ENCODE measurements at places on chromosomes 3 and 15. TPM values are rescaled to one million over a fixed set of nuclear protein-coding genes. Genes with fewer than 3 reads are reported as not detected.

The DUOXA2 gene
- total RNA-seq, result not detected

The PLCD1 gene
- 14.4 TPM for total RNA-seq

The RNU5B-1 gene
- total RNA-seq, result not detected

The GUCA1C gene
- not detected for total RNA-seq

The LDHAL6B gene
- not detected for total RNA-seq

The GOLGA8T gene
- not detected for total RNA-seq

The UROC1 gene
- total RNA-seq, result not detected

The ALG3 gene
- 53.0 TPM for total RNA-seq

The FANCD2OS gene
- total RNA-seq, result not detected

The SLC2A2 gene
- not detected for total RNA-seq

The JAGN1 gene
- total RNA-seq, result 23.5 TPM

The UACA gene
- 1.5 TPM for total RNA-seq

The LRRC2 gene
- total RNA-seq, result 0.09 TPM

The PIGZ gene
- total RNA-seq, result 3.1 TPM

The GNAT1 gene
- not detected for total RNA-seq

Data from T-helper 2 cell treated with Interferon-gamma antibody and Interleukin-4, amounts not matched to agents 100 ng/mL and 5 ng/mL, for 36 hours (primary cell).